Left ventricle myocardium inferior (tissue), 1 donor: ENCODE measurements at places on chromosomes 11 and 22. TPM values are rescaled to one million over a fixed set of nuclear protein-coding genes. Genes with fewer than 3 reads are reported as not detected.

The PHOX2A gene
- not detected for total RNA-seq

The KCTD17 gene
- 14.3 TPM for total RNA-seq

The SLC35E4 gene
- 3.8 TPM for total RNA-seq

The TRIM49 gene
- total RNA-seq, result not detected

DNA sequence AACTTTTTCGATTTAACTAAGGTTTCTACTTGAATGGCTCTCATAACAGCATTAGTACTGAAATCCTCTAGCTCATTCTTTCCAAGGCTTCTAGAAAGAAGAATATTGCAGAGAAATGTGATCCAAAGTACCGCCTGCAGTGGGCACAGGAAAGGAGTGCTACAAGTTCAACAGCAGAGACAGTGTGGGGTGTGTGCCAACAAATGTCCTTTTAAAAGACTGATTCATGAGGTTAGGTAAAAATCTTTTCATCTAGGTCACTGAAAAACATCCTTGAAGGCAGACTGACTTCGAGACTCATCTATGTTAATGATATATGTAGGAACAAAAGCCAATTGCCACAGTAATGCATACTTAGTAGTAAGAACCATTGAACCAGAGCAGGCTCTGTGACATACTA, 349.1 kb upstream of the PITPNB start:
- H3K27ac ChIP-seq, result no peak overlapping the region
- H3K4me1 ChIP-seq, result peaks cover 34% of the 10 kb centered on the region
- no peaks in the 10 kb centered on the region for H3K36me3 ChIP-seq

DNA sequence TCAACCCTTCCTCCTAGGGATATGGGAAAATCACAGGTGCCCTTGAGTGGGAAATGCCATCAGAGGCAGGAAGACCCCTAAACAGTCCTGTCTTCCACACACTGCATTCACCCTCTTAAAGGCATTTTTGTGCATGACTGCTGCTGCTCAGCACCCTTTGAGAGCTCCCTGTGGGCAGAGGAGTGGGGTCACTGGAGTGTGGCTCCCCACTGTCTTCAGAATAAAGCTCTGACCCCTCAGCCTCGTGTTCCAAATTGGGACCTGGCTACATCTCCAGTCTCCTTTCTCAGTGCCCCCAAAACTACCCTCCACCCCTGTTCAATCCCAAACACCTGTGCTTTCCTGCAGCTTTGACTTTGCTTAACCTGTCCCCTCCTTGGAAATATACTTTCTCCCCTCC, 46.6 kb downstream of the CHRDL2 start:
- H3K4me1 ChIP-seq, result peaks cover 37% of the 10 kb centered on the region
- H3K27me3 ChIP-seq, result peaks cover 11% of the 10 kb centered on the region
- no peaks in the 10 kb centered on the region for H3K36me3 ChIP-seq
- peak overlapping the region; percentile 2 for H3K27ac ChIP-seq

- no peaks in the 10 kb centered on the region for H3K27me3 ChIP-seq
- H3K36me3 ChIP-seq, result no peaks in the 10 kb centered on the region
- H3K27ac ChIP-seq, result no peak overlapping the region
- DNase-seq, result no peak
- no peak overlapping the region for H3K4me3 ChIP-seq
These were observed 80.6 kb downstream of the GRIA4 start for GRCh38 chr11:105690467-105690866.

DNA sequence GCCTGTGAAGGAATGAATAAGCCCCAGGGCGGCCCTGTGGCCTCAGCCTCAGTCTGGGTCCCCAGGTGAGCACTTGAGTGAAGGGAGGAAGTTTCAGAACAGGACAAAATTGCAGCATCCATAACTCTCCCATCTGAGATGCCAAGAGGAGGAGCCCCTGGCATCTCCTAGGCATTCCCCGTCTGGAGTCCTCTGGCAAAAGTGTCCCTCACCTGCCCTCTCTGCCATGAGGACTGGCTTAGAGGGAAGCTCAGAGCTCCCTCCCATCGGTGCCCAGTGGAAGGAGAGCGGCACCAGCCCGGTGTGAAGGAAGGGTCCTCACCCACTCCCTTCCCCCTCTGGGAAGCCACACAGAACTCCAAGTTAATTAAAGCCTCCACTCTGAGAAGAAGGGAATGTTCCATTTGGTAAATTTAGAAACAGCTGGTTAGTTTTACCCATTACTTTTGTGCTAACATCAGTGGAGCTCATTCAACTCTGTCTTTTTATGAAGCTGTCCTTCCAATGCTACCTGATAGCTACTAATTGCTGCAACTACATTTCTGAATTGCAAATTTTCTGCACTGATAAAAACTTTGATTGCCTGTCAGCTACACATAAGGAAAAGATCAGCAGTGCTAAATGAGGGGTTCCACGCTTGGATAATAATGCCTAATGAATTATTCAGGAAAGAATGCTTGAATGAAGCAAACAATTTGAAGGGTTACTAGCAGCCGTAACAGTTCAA, 123.3 kb upstream of the RCN1 start:
- peaks cover 17% of the 10 kb centered on the region for H3K27me3 ChIP-seq
- H3K27ac ChIP-seq, result no peak overlapping the region
- H3K4me3 ChIP-seq, result no peak overlapping the region
- H3K36me3 ChIP-seq, result no peaks in the 10 kb centered on the region

GRCh38 chr11:83922953-83923352, 636.8 kb upstream of the CCDC90B start:
- no peaks in the 10 kb centered on the region for H3K4me1 ChIP-seq
- H3K27me3 ChIP-seq, result no peaks in the 10 kb centered on the region
- H3K36me3 ChIP-seq, result no peaks in the 10 kb centered on the region
- H3K27ac ChIP-seq, result no peak overlapping the region
- DNase-seq, result no peak
- H3K4me3 ChIP-seq, result no peak overlapping the region

DNA sequence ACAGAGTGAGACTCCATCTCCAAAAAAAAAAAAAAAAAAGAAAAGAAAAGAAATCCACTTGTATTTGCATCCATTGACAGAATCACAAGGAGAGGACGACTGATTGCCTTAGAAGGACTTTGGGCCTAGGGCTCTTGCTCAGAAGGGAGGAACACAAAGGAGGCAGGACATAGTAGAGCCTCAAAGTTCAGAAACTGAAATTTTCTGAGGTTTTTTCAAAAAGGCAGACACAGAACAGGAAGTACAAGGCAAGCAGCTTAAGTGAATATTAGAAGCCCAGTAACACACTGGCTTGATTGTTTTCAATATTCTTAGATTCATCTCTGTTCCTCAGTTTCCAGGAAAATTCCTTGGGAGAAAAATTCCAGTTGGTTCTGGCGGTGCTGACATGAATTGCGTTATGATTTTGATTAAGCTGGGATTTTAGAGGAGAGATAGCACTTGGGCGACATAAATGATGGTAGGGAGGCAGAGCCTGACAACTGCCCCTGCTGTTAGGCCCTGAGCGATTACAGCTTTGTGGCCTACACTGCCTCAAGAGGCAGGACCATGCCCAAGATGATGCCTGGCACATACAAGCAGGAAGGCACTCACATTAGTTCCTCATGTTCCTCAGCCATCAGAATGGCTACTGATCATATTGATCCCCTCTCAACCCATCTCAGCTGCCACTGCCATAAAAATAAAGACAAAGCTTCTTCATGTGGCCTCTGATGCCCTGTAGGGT, 15.3 kb downstream of the CLPB start:
- no peak overlapping the region for H3K4me3 ChIP-seq
- DNase-seq, result no peak
- H3K4me1 ChIP-seq, result peaks cover 26% of the 10 kb centered on the region
- H3K27ac ChIP-seq, result no peak overlapping the region
- H3K36me3 ChIP-seq, result no peaks in the 10 kb centered on the region

- no peaks in the 10 kb centered on the region for H3K36me3 ChIP-seq
- no peak for DNase-seq
- no peaks in the 10 kb centered on the region for H3K4me1 ChIP-seq
- no peak overlapping the region for H3K4me3 ChIP-seq
These were observed 103.5 kb downstream of the ARHGAP8 start for GRCh38 chr22:44855855-44856254.
